Effector memory CD8-positive, alpha-beta T cell (primary cell): ENCODE measurements at places on chromosomes 2 and 18.

DNA sequence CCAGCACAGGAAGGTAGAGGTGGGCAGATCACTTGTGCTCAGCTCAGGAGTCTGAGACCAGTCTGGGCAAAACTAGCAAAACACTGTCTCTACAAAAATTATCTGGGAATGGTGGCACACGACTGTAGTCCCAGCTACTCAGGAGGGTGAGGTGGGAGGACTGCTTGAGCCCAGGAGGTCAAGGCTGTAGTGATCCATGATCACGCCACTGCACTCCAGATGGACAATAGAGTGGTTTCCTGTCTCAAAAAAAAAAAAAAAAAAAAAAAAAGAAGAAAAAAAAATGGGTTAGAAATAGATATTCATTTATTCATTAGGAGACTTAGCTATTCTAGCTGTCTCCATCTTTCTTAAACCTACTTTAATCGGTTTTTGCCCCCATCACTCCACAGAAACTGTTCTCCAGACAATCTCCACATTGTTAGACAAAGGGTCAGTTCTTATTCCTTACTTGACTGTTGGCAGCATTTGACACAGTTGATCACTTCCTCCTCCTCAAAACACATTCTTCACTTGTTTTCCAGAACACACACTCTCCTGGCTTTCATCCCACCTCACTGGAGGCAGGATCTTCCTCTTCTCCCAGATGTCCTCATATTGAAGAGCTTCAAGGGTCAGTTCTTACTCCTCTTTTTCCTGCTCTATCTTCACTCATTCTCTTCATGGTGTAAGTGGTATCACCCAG is 103.1 kb downstream of the DTNB start:
- no peak for DNase-seq

GRCh38 chr2:118979152-118979861 is 37.3 kb downstream of the MARCO start:
- DNase-seq, result no peak

- no peak for DNase-seq
These were observed 12.5 kb downstream of the KLHL29 start for GRCh38 chr2:23397478-23397877.

- DNase-seq, result no peak
These were observed 742 bp downstream of the PXDN start for GRCh38 chr2:1743396-1744150.

- no peak for DNase-seq
These were observed 27.9 kb upstream of the MBP start for GRCh38 chr18:77160515-77160914.

- DNase-seq, result no peak
These were observed 2.4 kb upstream of the KCNIP3 start for GRCh38 chr2:95294579-95295250.

GRCh38 chr2:37767959-37768925 is 96.8 kb upstream of the CDC42EP3 start:
- no peak for DNase-seq

DNA sequence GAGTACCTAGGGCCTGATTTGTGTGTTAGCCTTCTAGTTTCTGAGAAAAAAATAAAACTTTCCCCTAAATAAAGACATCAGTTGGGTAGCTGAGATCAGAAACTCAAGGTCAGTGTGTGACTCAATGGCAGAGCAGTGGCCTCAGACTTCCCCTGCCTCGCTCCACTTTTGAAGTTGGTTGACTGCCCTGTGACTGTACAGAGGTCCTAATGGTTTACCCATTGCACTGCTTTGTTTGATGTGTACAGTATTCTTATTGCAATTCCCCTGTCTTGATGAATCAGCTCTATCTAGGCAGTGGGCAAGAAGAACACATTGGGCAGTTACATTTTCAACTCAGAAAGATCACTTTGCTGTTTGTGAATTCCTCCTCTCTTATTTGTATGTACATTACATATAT is 315.7 kb downstream of the KCNS3 start:
- no peak for DNase-seq

DNA sequence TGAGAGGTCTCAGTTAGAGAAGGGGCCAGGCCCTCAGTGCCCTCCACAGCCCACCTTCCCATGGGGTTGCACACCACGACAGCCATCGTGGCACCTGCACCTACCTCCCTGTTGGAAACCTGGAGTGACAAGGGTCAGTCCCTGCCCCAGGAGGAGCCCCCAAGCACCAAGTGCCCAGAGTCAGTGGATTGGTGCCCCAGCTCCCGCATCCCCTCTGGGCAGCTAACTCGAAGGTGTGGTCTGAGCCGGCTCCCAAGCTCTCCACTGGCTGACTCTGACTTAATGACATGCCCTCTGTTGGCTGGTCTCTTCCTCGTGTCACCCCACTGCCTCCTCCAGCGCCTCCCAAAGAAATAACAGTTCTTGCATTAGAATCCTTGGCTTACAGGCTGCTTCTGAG is 116.4 kb downstream of the NDUFA10 start:
- no peak for DNase-seq

DNA sequence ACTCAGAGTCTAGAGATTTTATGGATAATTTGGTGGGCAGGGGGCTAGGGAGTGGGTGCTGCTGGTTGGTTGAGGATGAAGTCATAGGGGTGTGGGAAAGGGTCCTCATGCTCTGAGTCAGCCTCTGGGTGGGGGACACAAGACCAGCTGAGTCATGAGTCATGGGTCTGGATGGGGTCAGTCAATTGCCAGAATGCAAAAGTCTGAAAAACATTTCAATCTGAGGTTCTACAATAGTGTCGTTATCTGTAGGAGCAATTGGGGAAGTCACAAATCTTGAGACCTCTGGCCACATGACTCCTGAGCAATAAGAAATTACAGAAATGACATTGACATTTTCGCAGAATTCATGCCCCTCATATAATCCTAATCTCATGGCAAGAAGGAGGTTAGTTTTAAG is 15.1 kb downstream of the NMS start:
- no peak for DNase-seq

- DNase-seq, result no peak
These were observed 484 bp upstream of the ASNSD1 start for GRCh38 chr2:189660803-189661147.

GRCh38 chr2:189674374-189675112 is at the start of gene ANKAR:
Gene ANKAR (plus strand): TSS chr2:189674670. CDS start chr2:189676491, 1,821 bp downstream.
- DNase-seq, result peak; percentile 82

GRCh38 chr2:223889229-223889628 is 51.8 kb upstream of the AP1S3 start:
- DNase-seq, result no peak

DNA sequence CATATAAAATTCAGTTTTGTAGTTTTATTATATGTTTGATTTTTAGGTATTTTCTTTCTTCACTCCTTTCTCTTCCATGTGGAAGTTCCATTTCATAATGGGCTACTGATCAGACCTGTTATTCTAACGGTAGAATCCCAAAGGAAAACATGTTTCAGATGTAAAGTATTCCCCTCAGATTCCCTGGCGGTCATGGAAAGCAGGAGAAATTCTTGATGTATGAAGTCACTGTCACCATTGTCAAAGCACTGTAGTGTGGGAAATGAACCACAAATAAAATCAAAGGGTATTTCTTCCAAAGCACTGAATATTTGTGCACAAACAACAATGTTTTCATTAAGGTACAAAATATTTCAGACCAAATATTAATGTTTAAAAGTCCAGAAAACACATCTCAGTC is 237.3 kb upstream of the KLHL14 start:
- DNase-seq, result no peak

DNA sequence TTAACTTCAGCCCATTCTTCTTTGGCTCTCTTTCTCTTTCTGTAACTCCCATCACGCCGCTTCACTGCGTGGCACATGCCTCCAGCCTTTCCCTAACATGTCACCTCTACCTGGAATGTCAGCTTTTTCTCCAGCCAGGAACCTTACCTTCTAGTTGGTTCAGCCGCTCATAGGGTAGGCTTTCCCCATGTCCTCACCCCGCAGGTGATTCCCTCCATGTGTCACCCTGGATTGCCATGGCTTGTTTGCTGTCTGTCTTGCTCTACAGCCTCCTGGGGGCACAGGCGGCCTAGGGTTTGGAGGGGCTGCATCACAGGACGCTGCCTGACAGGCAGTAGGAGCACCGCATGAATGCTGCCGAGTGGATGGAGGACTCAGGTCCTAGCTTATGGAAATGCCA is 39.2 kb downstream of the ARHGEF4 start:
- DNase-seq, result no peak

DNA sequence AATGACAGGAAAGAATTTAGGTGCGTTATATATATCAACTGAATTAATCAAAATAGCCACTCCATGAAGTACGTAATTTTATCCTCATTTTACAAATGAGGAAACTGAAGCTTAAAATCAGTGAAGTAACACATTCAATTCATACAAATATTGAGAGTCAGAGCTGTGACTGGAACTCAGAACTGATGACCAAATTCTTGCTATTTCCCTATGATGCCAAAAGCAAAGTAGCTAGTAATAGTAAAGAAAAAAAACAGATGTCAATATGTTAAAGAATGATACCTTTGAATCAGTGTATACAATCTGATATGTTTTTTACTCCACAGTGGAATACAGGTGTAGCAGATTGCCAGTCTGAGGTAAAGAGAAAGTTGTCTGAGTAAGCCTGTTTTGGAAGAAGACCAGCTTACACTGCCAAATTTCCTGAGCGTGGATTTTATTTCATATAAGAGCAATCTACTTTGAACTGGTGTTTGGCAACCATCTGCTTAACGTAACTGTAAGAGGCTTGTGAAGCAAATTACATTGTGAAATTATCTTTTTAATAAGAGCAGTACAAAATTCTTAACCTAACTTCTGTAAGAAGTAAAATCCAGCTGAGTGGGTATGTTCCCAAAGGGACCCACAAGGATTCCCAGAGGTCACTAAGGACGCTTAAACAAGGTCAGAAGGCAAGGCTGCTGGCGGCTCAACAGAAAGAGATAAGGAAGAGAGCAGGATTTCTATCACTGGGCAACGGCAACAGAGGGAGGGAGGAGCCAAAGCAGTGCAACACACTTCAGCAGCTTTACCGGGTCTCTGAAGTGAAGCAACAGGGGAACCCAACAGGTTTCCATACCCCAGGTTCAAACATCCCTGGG is 85.6 kb downstream of the IKZF2 start:
- no peak for DNase-seq
